ENCODE measurements at places on chromosomes 7 and 10.

DNA sequence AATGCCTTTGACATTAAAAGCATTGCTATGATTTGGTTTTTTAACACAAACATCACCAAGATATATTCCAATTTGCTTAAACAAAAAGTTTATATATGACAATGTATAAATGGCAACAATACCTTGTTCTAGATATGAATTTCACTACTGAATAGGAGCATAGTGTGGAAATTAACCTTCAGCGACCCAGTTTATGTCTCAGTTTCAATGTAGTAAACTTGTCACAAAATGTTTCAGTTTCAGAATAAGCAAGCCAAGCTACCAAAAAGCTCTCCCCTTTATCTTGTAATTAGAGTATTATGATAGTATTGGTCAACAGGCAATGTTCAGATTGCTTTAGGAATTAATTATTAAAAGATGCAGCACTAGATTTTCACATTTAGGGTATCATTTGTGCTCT lies 99.6 kb upstream of the PCDH15 start:
- H3K27me3 ChIP-seq: no peaks in the 10 kb centered on the region
- H3K4me3 ChIP-seq: no peak overlapping the region
- DNase-seq: no peak
- no peak overlapping the region for H3K27ac ChIP-seq

DNA sequence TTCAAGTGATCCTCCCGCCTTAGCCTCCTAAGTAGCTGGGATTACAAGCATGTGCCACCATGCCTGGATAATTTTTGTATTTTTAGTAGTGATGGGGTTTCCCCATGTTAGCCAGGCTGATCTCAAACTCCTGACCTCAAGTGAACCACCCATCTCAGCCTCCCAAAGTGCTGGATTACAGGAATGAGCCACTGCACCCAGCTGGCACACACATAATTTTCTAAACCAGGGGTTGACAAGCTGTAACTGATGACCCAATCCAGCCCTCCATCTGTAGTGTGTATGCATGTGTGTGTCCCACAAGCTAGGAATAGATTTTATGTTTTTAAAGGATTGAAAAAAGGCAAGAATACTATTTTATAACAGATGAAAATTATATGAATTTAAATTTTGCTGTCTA lies 125.9 kb upstream of the INSYN2A start:
- peaks cover 5% of the 10 kb centered on the region for H3K27me3 ChIP-seq
- H3K36me3 ChIP-seq: no peaks in the 10 kb centered on the region
- no peak overlapping the region for H3K4me3 ChIP-seq
- H3K4me1 ChIP-seq: no peaks in the 10 kb centered on the region
- H3K27ac ChIP-seq: no peak overlapping the region

- H3K27me3 ChIP-seq: peaks cover 12% of the 10 kb centered on the region
- no peak overlapping the region for H3K27ac ChIP-seq
- no peaks in the 10 kb centered on the region for H3K4me1 ChIP-seq
- no peak overlapping the region for H3K4me3 ChIP-seq
- no peaks in the 10 kb centered on the region for H3K36me3 ChIP-seq
Measured at GRCh38 chr7:42046483-42046882, 190.5 kb downstream of the GLI3 start.

DNA sequence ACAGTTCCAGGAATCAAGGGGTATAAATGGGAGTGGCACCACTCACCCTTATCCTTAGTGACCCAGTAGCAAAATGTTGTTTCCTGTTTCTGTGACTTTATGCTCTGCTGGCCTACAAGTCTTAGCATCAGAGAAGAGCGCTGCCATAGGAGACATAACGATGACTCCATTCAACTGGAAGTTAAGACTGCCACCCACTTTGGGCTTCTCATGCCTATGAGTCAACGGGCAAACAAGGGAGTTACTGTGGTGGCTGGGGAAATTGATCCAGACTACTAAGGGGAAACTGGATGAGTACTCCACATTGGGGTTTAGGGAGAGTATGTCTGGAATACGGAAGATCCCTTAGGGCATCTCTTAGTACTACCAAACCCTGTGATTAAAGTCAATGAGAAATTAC lies 40.6 kb upstream of the PIK3CG start:
- no peaks in the 10 kb centered on the region for H3K27me3 ChIP-seq
- no peaks in the 10 kb centered on the region for H3K4me1 ChIP-seq
- no peak overlapping the region for H3K4me3 ChIP-seq
- H3K36me3 ChIP-seq: no peaks in the 10 kb centered on the region
- H3K27ac ChIP-seq: no peak overlapping the region

GRCh38 chr7:39349452-39350123 lies 216.6 kb upstream of the YAE1 start:
- H3K27ac ChIP-seq: no peak overlapping the region
- no peaks in the 10 kb centered on the region for H3K4me1 ChIP-seq
- no peak overlapping the region for H3K4me3 ChIP-seq
- H3K27me3 ChIP-seq: peaks cover 6% of the 10 kb centered on the region

GRCh38 chr10:123808906-123809305 lies 82.7 kb downstream of the CPXM2 start:
- no peaks in the 10 kb centered on the region for H3K36me3 ChIP-seq
- DNase-seq: no peak
- H3K4me1 ChIP-seq: no peaks in the 10 kb centered on the region
- H3K27ac ChIP-seq: no peak overlapping the region

DNA sequence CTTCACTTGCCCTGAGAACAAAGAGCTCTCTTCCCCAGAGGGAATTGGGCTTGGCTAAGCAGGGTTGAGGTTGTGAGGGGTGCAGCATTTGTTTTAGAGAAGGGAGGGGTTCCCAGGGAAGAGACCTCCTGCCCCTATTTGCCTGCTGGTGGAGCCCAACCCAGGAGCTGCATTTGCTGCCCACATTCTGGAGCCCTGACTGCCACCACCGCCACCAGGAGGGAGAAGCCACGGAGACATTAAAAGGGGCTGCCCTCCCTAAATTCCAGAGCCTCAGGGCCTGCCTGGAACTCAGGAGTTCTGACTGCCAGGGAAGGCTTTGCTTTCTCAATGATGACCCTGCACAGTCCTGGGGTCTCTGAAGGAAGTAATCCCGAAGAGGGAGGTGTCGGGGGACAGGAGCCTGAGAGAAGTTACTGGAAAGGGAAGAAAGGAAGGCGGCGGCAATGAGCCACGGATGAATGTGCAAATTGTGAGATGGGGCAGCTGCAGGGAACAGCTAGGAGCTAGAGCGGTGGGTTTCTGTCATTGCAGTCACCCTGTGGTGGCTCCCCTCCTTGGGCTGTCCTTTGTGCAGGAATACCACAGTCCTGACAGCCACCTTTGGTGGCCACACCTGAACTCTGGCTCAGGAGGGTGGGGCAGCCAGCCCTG lies 51.3 kb downstream of the NEURL1 start:
- DNase-seq: no peak
- H3K27me3 ChIP-seq: peaks cover 14% of the 10 kb centered on the region
- no peak overlapping the region for H3K27ac ChIP-seq
- no peak overlapping the region for H3K4me3 ChIP-seq
- H3K4me1 ChIP-seq: peaks cover 13% of the 10 kb centered on the region
- no peaks in the 10 kb centered on the region for H3K36me3 ChIP-seq

- no peak for DNase-seq
- no peak overlapping the region for H3K4me3 ChIP-seq
- H3K36me3 ChIP-seq: no peaks in the 10 kb centered on the region
- H3K27ac ChIP-seq: no peak overlapping the region
Measured at GRCh38 chr10:42987575-42987974, 89.3 kb upstream of the RET start.

DNA sequence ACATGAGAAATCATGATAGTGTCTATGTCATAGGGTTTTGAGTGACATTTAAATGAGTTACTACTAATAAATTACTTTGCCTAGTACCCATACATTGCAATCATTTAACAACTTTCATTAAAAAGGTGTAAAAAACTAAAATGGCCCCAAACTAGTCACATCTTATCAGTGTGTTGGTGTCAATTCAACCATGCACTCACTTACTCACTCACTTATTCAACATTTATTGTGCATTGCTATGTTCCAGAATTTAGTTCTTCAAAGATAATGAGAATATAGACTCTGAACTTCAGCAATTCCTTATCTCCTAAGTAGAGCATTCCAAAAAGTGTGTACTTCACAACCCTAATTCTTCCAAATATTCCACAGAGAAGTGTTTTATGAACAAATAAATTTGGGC lies 965.7 kb downstream of the REEP3 start:
- no peaks in the 10 kb centered on the region for H3K27me3 ChIP-seq
- no peak overlapping the region for H3K27ac ChIP-seq
- DNase-seq: no peak

DNA sequence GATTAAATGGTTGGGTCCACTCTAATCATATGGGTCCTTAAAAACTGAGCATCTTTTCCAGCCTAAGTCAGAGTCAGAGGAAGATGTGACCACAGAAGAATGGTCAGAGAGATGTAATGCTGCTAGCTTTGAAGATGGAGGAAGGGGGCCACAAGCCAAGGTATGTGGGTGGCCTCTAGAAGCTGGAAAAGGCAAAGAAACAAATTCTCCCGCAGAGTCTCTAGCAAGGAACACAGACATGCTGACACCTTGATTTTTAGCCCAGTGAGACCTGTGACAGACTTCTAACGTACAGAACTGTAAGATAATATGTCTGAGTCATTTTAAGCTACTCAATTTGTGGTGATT lies 1.5 kb upstream of the EXOC6 start:
- no peak overlapping the region for H3K4me3 ChIP-seq
- H3K36me3 ChIP-seq: peaks cover 8% of the 10 kb centered on the region
- peaks cover 37% of the 10 kb centered on the region for H3K4me1 ChIP-seq
- H3K27ac ChIP-seq: no peak overlapping the region
- H3K27me3 ChIP-seq: no peaks in the 10 kb centered on the region
- DNase-seq: no peak

- H3K4me3 ChIP-seq: no peak overlapping the region
- H3K4me1 ChIP-seq: no peaks in the 10 kb centered on the region
- peaks cover 3% of the 10 kb centered on the region for H3K27me3 ChIP-seq
- no peak overlapping the region for H3K27ac ChIP-seq
Measured at GRCh38 chr7:28708033-28708951, 249.8 kb downstream of the TRIL start.

DNA sequence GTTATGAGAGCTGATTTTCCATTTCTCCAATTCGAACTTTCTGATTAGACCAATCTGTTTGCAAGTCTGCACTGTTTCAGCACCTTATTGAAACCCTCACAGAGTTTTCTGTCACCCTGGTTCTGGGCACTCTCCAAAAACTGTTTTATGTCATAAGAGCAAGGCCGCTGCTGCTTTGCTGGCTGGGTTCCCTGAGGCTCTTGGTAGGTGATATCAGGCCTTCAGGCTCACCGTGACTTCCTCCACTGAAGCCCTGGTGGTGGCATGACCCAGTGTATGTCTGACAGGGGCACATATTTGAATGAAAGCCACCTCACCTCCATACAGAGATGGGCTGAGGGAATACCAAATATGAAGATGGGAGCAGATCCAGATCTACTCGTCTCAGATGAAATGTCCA lies 8.3 kb downstream of the RABGEF1 start:
- H3K27me3 ChIP-seq: no peaks in the 10 kb centered on the region
- no peak for DNase-seq
- no peak overlapping the region for H3K4me3 ChIP-seq
- peaks cover 60% of the 10 kb centered on the region for H3K4me1 ChIP-seq
- H3K36me3 ChIP-seq: peaks cover 29% of the 10 kb centered on the region

DNA sequence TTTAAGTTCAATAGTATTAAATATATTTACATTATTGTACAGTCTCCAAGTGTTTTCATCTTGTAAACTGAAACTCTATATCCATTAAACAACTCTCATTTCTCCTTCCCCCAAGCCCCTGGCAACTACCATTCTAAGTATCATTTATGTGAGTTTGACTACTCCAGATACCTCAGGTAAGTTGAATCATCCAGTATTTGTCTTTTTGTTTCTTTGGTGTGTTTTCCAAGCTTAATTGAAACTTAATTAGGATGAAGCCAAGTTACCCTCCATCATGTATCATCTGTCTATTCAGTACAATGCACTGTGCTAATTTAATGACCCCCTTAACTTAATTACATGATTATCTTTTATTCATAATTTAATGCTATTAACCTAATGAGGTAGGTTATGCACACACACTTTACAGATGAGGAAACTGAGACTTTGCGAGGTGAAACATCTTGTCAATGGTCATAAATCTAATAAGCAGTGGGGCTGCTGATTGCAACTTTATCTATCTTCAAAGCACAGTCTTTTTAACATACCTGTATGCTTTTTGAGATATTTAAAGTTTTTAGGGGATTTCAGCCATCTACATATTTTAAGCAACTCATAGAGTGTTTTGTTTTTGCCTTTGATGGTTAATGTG lies 663 bp downstream of the MACC1 start:
- no peak overlapping the region for H3K27ac ChIP-seq
- no peaks in the 10 kb centered on the region for H3K27me3 ChIP-seq
- no peak for DNase-seq
- H3K4me1 ChIP-seq: peaks cover 11% of the 10 kb centered on the region

- no peaks in the 10 kb centered on the region for H3K36me3 ChIP-seq
- no peak overlapping the region for H3K4me3 ChIP-seq
Measured at GRCh38 chr7:112501801-112502503, 21.2 kb downstream of the LSMEM1 start.

DNA sequence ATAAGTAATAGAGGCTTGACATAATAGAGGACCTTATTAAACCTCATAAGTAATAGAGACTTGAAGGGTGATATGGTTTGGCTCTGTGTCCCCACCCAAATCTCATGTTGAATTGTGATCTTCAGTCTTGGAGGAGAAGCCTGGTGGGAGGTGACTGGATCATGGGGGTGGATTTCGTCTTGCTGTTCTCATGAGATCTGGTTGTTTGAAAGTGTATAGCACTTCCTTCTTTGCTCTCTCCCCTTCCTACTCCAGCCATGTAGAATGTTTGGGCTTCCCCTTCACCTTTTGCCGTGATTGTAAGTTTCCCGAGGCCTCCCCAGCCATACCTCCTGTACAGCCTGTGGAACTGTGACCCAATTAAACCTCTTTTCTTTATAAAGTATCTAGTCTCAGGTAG lies 8.6 kb downstream of the KIFBP start:
- DNase-seq: no peak
- H3K4me1 ChIP-seq: peaks cover 53% of the 10 kb centered on the region
- H3K27ac ChIP-seq: peak overlapping the region; percentile 94
- H3K4me3 ChIP-seq: peak overlapping the region; percentile 30
- H3K36me3 ChIP-seq: peaks cover 24% of the 10 kb centered on the region

DNA sequence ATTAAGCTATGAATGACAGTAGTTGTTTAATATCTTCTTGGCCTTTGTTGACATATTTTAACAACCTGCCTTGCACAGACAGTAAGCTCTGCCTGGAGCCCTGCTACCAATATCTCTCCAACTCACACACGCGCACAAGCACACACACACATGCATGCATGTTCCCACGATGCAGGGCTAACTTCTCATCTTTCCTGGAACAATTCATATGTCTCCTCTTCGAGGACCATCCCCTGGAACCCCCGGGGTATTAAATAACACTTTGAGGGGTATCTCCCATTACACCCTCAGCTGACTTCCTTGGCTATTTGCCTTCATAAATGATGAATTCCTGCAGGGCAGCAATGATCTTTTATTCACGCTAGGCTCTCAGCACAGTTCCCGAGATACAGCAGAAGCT lies 258.0 kb downstream of the TRIL start:
- no peak overlapping the region for H3K27ac ChIP-seq
- peaks cover 3% of the 10 kb centered on the region for H3K27me3 ChIP-seq
- DNase-seq: no peak
- no peak overlapping the region for H3K4me3 ChIP-seq

GRCh38 chr7:157477550-157478212 lies 140.9 kb downstream of the DNAJB6 start:
- peak overlapping the region; percentile 2 for H3K27ac ChIP-seq
- peak; percentile 51 for DNase-seq
- H3K4me1 ChIP-seq: peaks cover 37% of the 10 kb centered on the region
- H3K36me3 ChIP-seq: peaks cover 14% of the 10 kb centered on the region
- H3K27me3 ChIP-seq: no peaks in the 10 kb centered on the region

- H3K36me3 ChIP-seq: no peaks in the 10 kb centered on the region
- H3K27ac ChIP-seq: no peak overlapping the region
- DNase-seq: no peak
- H3K4me3 ChIP-seq: no peak overlapping the region
- no peaks in the 10 kb centered on the region for H3K4me1 ChIP-seq
- H3K27me3 ChIP-seq: no peaks in the 10 kb centered on the region
Measured at GRCh38 chr10:86659721-86660453, 5.5 kb downstream of the OPN4 start.

All from activated T-cell treated with anti-CD3 and anti-CD28 coated beads, Interleukin-2, amount 50 U/mL, for 24 hours (primary cell).